ENCODE measurements at places on chromosomes 5 and 9.

DNA sequence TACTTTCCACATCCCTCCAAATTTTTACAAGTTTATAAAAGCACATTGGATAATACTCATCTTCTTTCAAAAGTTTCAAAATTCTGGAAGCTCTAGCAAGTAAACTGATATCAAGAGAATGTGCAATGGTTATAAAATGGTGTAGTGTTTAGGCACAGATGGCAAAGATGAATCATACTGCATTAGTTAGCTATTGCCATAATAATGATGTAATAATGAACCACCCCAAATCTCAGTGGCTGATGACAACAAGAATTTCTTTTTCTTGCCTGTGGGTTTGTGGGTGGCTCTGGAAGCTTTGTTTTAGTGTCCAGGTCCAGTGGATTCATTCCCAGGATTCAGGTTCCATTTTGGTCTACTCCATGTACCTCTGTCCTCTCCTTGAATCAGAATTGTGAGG lies 319.0 kb downstream of the BRINP1 start:
- H3K4me1 ChIP-seq, result no peaks in the 10 kb centered on the region
- no peak overlapping the region for H3K27ac ChIP-seq
- no peak for DNase-seq

DNA sequence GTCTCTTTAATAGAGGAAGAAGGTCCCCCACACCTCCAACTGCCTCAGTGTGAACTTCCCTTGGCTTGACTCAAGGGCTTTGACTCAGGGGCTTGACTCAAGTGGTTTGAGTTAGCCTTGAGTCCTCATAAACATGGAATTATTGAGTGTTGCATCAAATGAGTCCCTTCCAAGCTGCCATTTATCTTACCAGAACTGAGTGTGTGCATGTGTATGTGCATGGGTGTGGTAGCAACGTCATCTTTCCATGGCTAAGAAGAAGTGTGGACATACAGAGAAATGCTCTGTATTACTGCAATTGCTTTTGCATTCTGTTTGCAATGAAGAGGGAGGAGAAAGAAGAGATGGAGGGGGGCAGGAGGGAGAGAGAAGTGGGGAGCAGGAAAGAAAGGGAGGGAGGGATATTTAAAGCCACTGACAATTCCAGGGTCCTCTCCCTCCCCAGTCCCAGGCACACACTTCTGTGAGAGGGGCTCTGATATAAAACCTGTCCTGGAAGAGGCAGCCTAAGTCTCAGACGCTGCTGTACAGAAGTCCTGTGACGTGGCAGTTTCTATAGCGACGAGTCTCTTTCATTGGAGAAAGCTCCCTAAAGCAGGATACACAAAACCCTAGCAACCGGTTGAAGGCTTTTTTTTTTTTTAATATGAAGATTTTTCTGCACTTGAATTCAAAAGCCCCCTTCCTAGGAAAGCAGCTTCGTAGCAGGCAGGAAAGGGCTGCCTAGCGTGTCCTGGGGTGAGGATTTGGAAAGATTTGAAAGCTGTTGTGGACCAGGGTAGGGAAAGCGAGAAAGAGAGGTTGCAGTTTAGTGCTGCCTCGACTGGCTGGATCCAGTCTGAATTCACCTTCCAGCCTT lies 93.3 kb upstream of the MAP1B start:
- no peak for DNase-seq
- H3K27me3 ChIP-seq, result no peaks in the 10 kb centered on the region
- H3K4me3 ChIP-seq, result no peak overlapping the region

DNA sequence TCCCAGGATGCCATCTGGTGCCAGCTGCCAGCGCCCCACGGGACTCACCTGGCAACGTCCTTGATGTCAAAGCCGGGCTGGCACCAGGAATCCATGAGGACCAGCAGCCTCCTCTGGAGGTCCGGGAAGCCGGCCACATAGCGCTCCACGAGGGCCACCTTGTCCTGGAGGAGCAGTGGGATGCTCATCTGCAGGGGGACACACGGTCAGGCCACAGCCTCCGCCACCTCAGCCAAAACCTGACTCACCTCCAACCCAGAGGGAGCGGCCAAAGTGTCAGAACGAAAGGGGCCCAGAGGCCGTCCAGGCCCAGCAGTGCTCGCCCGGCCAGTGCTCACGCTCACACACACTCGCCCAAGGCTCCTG lies 56.5 kb downstream of the EXD3 start:
- H3K36me3 ChIP-seq, result no peaks in the 10 kb centered on the region
- no peak for DNase-seq
- no peaks in the 10 kb centered on the region for H3K4me1 ChIP-seq
- no peak overlapping the region for H3K4me3 ChIP-seq
- no peaks in the 10 kb centered on the region for H3K27me3 ChIP-seq

DNA sequence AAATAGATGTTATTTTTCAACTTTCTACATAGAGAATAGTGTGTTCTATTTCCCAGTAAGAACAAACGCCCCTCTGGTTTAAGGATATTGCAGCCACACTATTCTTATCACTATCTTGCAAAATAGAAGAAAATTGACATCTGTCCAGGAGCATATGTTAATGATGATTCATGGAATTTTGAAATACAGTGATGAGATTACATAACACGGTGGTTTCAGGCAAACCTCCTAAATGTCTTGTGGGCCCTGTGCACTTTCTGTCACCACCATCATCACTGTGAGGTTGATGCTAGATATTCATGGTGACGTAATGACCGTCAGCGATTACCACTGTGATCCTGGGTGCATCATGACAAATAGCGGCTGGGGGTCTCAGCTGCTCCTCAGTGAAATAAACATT lies 48.1 kb downstream of the CFAP90 start:
- H3K27ac ChIP-seq, result no peak overlapping the region
- H3K4me3 ChIP-seq, result no peak overlapping the region
- no peaks in the 10 kb centered on the region for H3K36me3 ChIP-seq
- no peaks in the 10 kb centered on the region for H3K4me1 ChIP-seq
- DNase-seq, result no peak
- no peaks in the 10 kb centered on the region for H3K27me3 ChIP-seq
